Kasumi-1 (cell line): ENCODE measurements at places on chromosomes 2 and 18.

DNA sequence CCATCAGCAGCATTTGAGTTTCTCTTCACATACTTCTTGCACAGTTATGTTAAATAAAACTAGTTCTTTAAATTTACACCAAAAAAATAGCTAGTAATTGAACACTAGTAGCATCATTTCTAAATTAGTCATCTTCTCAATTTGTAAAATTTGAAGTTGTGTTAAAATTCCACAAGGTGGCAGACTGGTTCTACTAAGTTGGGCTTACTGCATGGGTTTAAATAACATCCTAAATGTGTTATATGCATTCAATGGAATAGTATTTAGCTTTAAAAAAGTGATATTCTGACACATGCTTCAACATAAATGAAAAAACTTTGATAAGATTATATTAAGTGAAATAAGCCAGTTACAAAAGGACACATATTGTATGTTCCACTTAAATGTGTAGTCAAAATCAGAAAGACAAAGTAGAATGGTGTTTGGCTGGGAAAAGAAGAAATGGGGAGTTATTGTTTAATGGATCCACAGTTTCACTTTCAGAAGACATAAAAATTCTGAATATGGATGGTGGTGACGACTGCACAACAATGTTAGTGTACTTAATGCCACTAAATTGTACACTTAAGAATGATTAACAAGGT lies 28.7 kb upstream of the RPRD1A start:
- DNase-seq: peak; percentile 88

DNA sequence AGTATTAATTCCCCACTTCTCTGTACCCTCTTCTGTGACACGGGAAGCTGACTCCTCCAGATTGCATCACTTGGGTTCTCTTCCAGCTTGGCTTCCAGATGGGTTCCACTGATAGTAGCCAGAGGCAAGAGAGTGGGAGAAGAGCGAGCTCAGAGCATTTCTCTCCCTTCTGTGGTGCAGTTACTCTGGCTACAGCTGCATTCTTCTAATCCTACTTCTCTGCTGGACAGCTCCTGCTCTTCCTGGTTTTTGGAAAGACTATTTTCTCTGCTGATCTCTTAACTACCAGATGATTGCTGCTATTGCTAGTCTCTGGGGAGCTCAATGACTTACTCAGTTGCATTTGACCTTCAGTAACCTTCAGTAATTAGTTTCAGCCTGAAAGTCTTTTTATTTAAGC lies 187.5 kb upstream of the MAP2 start:
- DNase-seq: no peak

DNA sequence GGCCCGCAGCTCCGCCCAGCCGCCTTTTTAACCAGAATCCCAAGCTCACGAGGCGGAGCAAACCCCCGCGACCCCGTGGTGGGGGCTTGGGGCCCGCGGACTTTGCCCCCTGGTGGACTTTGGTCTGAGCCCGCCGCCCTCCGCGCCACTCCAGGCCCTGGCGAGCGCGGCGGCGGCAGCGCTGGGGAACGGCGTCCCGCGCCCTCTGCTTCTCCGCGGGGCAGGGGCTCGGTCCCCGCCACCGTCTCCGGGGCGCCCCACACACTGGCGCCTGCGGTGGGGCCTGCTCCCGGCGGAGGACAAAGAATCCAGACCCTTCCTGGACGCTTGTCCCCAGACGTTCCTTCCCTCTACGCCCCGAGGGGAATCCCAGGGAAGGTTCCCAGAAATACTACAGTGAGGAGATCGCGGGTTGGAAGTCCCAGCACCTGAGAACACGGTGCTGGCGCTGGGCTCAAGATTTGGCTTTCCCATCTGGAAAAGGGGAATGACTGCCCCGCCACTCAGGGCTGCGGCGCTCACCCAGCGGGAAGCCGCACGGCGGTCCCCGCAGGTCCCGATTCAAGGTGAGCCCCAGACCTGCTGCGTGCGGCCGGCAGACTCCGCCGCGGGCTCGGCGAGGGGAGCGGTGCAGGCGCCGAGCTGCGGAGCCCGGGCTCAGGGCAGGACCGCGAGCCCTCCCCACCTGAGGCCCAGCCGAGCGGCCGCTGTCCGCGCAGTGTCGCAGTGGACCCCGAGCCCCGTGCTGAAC lies at the start of gene HAAO:
Gene HAAO (minus strand): TSS at position 1 of the 751 bp plus-strand sequence. CDS start 47 bp downstream, outside the sequence.
- no peak for DNase-seq

GRCh38 chr18:56936457-56936856 lies 210.4 kb upstream of the BOD1L2 start:
- no peak for DNase-seq

- DNase-seq: peak; percentile 2
These were observed 263.2 kb downstream of the EXOC6B start for GRCh38 chr2:72562451-72563153.

DNA sequence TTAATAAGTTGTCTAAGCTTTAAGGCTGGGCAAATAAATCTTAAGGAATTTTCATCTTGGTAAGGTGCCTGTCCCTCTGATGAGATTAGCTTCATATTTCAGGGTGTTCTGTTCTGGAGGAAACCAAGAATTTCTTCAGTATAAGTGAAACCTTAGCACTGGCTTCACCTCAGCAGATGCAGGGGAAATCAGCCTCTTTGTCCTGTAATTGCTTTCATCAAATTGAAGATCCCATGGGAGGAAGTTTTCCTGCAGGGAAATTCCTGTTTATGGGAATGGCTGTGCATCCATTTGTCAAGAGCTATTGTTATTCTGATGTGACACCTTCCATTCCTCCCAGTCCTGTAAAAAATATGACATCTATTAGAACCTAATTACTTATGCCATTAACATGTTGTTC lies 174.5 kb downstream of the PTPRM start:
- no peak for DNase-seq

GRCh38 chr2:29688429-29688828 lies 233.0 kb downstream of the ALK start:
- DNase-seq: no peak
